Glutamatergic neuron (in vitro differentiated cells): ENCODE measurements at places on chromosomes 7 and 10. TPM values are rescaled to one million over a fixed set of nuclear protein-coding genes. Genes with fewer than 3 reads are reported as not detected.

The NEBL gene
- total RNA-seq, result 0.74 TPM

DNA sequence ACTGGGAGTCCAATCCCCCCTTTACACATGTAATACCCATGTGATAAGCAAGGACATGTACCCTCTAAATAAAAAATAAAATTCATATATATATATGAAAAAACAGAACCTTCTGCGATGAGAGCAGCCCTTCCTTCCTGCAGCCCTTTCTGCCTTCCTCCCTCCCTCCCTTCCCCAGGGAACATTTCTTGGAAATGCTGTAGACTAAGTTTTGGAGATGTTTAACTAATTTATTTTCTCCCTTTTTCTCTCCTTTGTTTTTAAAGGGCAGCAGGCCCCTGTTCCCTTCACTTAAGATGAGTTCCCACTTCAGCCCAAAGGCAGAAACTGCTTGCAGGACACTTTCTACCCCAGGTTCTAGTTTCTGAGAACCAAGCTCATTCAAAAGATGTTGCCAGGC, 179.2 kb downstream of the FRMD4A start:
- DNase-seq, result no peak

- no peak for DNase-seq
These were observed 60.7 kb downstream of the TNS3 start for GRCh38 chr7:47521011-47521795.

- DNase-seq, result no peak
These were observed 231.6 kb downstream of the GRM8 start for GRCh38 chr7:127021019-127021738.

DNA sequence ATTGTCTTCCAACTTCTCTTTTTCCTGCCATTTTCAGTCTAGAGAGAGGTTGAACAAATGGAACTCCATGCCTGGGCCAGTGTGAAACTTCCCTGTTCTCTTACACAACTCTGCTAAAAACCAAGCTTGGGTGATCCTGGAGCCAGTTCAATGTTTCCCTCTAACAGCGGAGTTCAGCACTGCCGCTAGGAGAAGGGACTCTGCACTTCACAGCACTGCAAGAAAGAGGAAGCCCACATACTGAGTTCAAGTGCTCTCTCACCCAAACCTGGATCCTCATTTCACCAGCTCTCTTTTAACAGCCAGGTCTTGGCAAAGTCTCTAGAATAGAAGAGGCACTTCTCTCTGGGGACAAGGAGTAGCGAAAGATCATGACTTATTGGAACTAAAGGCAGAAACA, 18.8 kb downstream of the FOXI2 start:
- no peak for DNase-seq

The KCP gene
- total RNA-seq, result 2.2 TPM

DNA sequence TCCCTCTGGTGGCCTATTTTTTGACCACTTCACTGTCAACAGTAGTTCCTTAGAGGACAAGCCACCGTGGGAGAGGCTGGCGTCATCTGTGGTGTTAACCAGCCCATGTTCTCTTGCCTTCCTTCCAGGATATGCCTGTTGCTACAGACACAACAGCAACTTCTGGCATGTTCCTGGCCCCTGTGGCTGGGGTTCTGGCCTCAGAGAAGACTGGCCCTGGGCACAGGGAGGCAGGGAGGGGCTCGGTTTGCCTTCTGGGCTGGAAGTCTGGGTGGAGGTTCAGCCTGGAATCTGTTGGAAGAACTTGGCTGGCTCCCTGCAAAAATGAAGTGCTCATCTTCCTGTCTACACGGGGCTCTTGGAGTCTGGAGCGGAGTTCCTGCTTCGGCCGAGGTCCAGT, 25.7 kb downstream of the GOLGA7B start:
- no peak for DNase-seq

The ERVW-1 gene
- total RNA-seq, result not detected
